ENCODE measurements at places on chromosomes 2 and 18.

DNA sequence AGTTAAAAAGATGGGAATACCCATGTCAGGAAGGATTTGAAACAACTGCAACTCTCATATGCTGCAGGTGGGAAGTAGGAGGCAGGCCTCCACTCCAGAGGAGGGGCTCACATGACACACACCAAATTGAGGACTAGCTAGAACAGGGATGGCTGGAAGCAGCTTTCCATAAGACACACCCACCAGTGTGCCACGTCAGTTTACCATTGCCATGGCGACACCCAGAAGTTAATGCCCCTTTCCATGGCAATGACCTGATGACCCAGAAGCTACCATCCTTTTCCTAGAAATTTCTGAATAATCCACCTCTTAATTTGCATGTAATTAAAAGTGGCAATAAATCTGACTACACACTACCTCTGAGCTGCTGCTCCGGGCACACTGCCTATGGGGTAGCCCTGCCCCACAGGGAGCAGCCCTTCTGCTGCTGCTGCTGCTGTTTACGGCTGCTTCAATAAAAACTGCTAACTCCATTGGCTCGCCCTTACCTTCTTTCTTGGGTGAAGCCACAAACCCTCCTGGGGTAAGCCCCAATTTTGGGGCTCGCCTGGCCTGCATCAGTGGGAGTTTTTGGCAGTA, 89.4 kb downstream of the RRM2 start:
- no peak for DNase-seq

GRCh38 chr2:69109255-69109654, 96.3 kb downstream of the ANTXR1 start:
- DNase-seq = no peak

DNA sequence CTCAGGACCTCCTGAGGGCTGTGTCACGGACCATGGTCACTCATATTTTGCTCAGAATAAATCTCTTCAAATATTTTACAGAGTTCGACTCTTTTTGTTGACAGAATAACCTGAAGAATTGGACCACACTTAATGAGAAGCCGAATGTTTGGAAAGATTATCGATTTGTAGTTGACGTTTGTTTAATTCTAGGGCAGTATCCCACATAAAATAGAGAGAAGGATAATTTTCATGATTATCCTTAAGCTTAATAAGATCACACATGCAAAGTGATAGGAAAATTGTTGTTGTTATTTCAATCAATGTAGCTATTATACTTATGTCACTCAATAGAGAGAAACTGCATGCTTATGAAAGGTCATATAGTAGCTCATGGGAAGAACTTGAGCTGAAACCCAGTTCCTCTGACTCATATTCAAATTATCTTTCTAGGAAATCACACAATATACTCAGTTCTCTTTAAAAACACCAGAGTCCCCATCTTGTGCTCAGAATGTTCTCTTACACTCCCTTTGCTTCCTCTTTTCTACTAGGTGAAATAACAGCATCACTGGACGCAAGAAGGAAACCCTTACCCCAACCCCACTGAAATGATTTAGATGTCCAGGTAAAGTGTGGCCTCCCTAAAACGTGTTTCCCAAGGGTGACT, 982.1 kb downstream of the TSN start:
- DNase-seq = no peak

GRCh38 chr2:111632661-111633060, 251.3 kb downstream of the ANAPC1 start:
- DNase-seq = no peak

Data from activated CD4-positive, alpha-beta T cell treated with anti-CD3 and anti-CD28 coated beads for 4 hours (primary cell).